CD4-positive, alpha-beta T cell (primary cell): ENCODE measurements at places on chromosomes 16 and 17. TPM values are rescaled to one million over a fixed set of nuclear protein-coding genes. Genes with fewer than 3 reads are reported as not detected.

GRCh38 chr17:16283705-16284104 lies 66.7 kb downstream of the PIGL start:
- H3K27me3 ChIP-seq, result no peaks in the 10 kb centered on the region
- no peak overlapping the region for H3K27ac ChIP-seq
- peaks cover 44% of the 10 kb centered on the region for H3K4me1 ChIP-seq

- peaks cover 34% of the 10 kb centered on the region for H3K4me1 ChIP-seq
- no peak for DNase-seq
- H3K4me3 ChIP-seq, result peak overlapping the region; percentile 98
Observed at GRCh38 chr16:3716831-3717234, 491 bp downstream of the TRAP1 start.

The CES4A gene
- total RNA-seq, result 16.0 TPM

The MYH8 gene
- total RNA-seq, result not detected

- H3K4me1 ChIP-seq, result no peaks in the 10 kb centered on the region
- no peak overlapping the region for H3K27ac ChIP-seq
- no peaks in the 10 kb centered on the region for H3K36me3 ChIP-seq
- no peak overlapping the region for H3K4me3 ChIP-seq
- no peaks in the 10 kb centered on the region for H3K27me3 ChIP-seq
Observed at GRCh38 chr16:63983401-63983800, 1138.5 kb downstream of the CDH11 start.

GRCh38 chr16:89522287-89522686 lies 14.1 kb downstream of the SPG7 start:
- H3K27me3 ChIP-seq, result no peaks in the 10 kb centered on the region
- DNase-seq, result no peak
- no peaks in the 10 kb centered on the region for H3K4me1 ChIP-seq
- no peak overlapping the region for H3K4me3 ChIP-seq
- no peak overlapping the region for H3K27ac ChIP-seq

DNA sequence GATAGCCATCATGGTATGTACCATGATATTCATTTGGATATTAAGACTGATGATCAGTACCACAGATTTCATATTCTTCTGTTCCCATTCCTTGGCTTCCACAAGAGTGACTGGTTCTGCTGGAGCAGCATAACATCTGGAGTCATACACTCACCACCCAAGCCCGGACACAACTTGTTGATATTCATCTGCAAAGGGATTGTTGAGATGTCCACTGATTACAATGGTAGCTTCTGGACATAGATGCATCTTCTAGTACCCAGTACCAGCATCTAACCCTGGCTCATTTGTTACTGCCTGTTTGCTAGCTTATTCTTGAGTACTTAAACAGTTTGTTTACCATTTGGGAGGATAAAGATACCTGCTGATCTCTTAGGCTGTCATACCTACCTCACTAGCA lies 235.7 kb upstream of the AXIN2 start:
- no peaks in the 10 kb centered on the region for H3K4me1 ChIP-seq
- H3K27me3 ChIP-seq, result no peaks in the 10 kb centered on the region
- DNase-seq, result no peak
- no peaks in the 10 kb centered on the region for H3K36me3 ChIP-seq
- no peak overlapping the region for H3K27ac ChIP-seq

The PAFAH1B1 gene
- total RNA-seq, result 120 TPM

- H3K27me3 ChIP-seq, result no peaks in the 10 kb centered on the region
- no peak overlapping the region for H3K4me3 ChIP-seq
- DNase-seq, result no peak
- H3K4me1 ChIP-seq, result no peaks in the 10 kb centered on the region
- no peaks in the 10 kb centered on the region for H3K36me3 ChIP-seq
- no peak overlapping the region for H3K27ac ChIP-seq
Observed at GRCh38 chr17:71966459-71967313, 154.1 kb upstream of the SOX9 start.

GRCh38 chr17:38451030-38451839 lies 23.0 kb downstream of the ARHGAP23 start:
- no peak for DNase-seq
- H3K36me3 ChIP-seq, result no peaks in the 10 kb centered on the region
- no peak overlapping the region for H3K4me3 ChIP-seq

DNA sequence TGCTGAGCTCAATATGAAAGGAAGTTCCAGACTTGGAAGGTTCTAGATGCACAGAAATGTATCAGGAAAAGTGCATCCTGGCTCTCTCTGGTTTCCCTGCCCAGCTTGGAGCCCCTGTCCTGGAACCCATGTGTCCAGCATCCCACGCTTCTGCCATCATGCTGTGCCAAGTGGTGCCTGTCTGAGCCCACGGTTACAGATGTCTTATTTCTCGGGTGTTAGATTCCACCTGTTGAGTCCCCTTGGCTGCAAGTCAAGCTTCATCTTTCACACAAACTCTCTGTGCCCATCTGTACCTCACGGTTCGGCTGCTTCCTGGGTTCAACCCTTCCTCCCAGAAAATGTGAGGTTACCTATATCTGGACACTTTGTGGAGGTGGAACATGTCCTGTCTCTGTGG lies 22.5 kb downstream of the OR1D5 start:
- no peak overlapping the region for H3K27ac ChIP-seq
- no peak overlapping the region for H3K4me3 ChIP-seq
- H3K36me3 ChIP-seq, result no peaks in the 10 kb centered on the region

- peaks cover 47% of the 10 kb centered on the region for H3K4me1 ChIP-seq
- no peaks in the 10 kb centered on the region for H3K36me3 ChIP-seq
- H3K27ac ChIP-seq, result peak within 1 kb of the TSS; percentile 41
- no peaks in the 10 kb centered on the region for H3K27me3 ChIP-seq
- H3K4me3 ChIP-seq, result peak within 1 kb of the TSS; percentile 74
- DNase-seq, result peak; percentile 40
Observed at GRCh38 chr17:75087558-75088453, at the start of gene SLC16A5. TSS of gene SLC16A5 (plus strand) at chr17:75087954. CDS start at chr17:75093637, 5,683 bp downstream.
